ENCODE measurements at places on chromosomes 3 and 15. TPM values are rescaled to one million over a fixed set of nuclear protein-coding genes. Genes with fewer than 3 reads are reported as not detected.

The NTRK3 gene
- total RNA-seq = not detected

The ZPLD1 gene
- total RNA-seq = not detected

The AHSG gene
- not detected for total RNA-seq

The CSPG5 gene
- 12.5 TPM for total RNA-seq

The EPM2AIP1 gene
- 1.9 TPM for total RNA-seq

The CEP70 gene
- 22.3 TPM for total RNA-seq

The KNSTRN gene
- total RNA-seq = 65.1 TPM

The PAQR5 gene
- total RNA-seq = 48.3 TPM

The SLC24A5 gene
- total RNA-seq = not detected

The CIP2A gene
- 16.7 TPM for total RNA-seq

The MKRN2OS gene
- total RNA-seq = not detected

The GASK1A gene
- total RNA-seq = not detected

The IL17RE gene
- total RNA-seq = not detected

Measured in Caki2 (cell line).